ENCODE measurements at places on chromosomes 1 and 21.

- no peak for DNase-seq
Measured at GRCh38 chr1:226233293-226233692, 9.8 kb downstream of the MIXL1 start.

DNA sequence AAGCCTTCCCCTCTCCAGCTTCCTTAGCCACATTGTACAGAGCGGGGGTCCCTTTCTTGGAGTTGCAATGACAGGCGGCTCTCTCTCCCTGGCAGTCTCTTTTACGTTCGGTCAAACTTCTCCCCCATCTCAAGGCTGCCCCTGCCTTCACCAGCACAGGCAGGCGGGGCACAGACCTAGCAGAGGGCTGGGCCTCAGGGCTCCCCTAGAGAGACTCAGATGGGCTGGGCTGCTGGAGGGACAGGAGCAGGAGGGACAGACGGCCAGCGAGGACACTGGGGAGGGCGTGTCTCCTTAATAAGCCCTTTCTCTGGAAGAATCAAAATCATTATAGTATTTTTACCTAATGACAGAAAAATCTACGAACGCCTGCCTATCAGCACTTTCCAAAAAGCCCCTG is 79.6 kb downstream of the CASZ1 start:
- no peak for DNase-seq

GRCh38 chr1:229037806-229038405 is 233.0 kb upstream of the RAB4A start:
- DNase-seq = no peak

GRCh38 chr21:35405981-35406380 is 356.9 kb upstream of the RUNX1 start:
- no peak for DNase-seq

All from right lung (tissue), 10 donors.